Stimulated activated naive CD4-positive, alpha-beta T cell treated with Interleukin-2 at 50 U/mL for 16 hours (primary cell): ENCODE measurements at places on chromosomes 4 and X.

- peak; percentile 23 for DNase-seq
Observed at GRCh38 chrX:19799319-19800182, 87.8 kb downstream of the SH3KBP1 start.

GRCh38 chr4:76993787-76994641, 44.5 kb downstream of the SEPTIN11 start:
- peak; percentile 27 for DNase-seq

- no peak for DNase-seq
Observed at GRCh38 chr4:155496294-155496626, 119.5 kb upstream of the MAP9 start.

- DNase-seq: no peak
Observed at GRCh38 chr4:105996845-105997244, 101.6 kb downstream of the NPNT start.

DNA sequence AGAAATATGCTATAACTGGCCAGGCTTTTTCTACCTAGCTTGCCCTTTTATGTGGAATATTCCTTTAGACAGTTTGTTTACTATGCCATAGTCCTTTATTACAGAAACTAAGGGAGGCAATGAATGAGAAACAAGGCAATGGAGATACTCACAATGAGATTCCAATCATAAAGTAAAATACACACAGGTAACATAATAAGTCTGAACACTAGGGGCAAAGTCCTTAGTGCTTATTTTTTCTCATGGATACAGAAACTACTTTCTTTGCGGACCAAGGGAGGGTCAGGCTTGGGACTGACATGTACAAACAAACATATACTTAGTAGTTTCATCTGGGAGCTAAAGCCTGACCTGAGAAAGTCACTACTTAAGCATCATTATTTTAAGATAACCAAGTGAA, 16.0 kb upstream of the UGT8 start:
- DNase-seq: no peak

GRCh38 chr4:185955151-185955770, 113.7 kb upstream of the TLR3 start:
- no peak for DNase-seq

DNA sequence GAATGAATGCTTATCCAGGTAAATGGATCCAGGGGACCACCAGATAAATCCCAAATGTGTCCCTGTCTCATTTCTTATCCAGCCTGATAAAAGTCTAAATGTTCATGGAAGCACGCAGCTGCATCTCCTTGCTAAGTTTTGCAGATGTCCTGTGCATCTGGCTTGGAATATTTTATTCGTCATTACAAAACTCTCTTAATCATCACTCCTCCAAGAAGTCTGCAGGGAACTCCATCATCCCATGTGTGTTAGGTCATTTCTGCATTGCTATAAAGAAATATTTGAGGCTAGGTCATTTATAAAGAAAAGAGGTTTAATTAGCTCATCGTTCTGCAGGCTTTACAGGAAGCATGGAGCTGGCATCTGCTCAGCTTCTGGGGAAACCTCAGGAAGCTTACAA, 297.2 kb downstream of the HS3ST1 start:
- no peak for DNase-seq

GRCh38 chrX:67328476-67328875, 215.3 kb upstream of the AR start:
- DNase-seq: no peak

DNA sequence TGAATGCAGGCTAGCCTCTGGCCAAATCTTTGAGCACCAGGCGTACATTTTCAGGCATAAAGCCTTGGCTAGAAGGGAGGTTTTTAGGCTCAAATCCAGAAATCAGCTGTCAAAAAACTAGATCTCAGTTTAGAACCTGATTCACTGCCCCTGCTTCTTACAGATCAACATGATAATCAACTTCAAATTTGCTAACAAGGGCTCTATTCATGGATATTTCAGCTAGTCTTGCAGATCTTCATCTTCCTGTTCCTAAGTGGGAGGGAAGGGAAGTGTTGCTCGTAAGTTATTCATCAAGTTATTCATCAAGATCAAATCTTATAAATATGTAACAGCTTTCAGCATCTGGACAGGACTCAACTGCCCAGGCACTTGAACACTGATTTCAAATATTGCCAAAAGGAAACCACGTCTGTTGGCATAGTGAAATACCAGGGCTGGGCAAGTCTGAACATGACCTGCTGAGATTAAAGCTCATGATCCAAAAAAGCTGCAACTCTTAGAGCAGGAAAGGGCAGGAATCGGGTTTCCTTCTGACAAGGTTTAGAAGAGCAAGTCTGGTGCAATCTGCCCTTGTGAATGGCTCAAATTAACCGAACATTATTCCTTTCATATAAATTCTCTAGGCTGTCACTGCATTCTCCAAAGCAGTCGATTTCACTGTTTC, 200.3 kb downstream of the PDGFC start:
- DNase-seq: no peak

DNA sequence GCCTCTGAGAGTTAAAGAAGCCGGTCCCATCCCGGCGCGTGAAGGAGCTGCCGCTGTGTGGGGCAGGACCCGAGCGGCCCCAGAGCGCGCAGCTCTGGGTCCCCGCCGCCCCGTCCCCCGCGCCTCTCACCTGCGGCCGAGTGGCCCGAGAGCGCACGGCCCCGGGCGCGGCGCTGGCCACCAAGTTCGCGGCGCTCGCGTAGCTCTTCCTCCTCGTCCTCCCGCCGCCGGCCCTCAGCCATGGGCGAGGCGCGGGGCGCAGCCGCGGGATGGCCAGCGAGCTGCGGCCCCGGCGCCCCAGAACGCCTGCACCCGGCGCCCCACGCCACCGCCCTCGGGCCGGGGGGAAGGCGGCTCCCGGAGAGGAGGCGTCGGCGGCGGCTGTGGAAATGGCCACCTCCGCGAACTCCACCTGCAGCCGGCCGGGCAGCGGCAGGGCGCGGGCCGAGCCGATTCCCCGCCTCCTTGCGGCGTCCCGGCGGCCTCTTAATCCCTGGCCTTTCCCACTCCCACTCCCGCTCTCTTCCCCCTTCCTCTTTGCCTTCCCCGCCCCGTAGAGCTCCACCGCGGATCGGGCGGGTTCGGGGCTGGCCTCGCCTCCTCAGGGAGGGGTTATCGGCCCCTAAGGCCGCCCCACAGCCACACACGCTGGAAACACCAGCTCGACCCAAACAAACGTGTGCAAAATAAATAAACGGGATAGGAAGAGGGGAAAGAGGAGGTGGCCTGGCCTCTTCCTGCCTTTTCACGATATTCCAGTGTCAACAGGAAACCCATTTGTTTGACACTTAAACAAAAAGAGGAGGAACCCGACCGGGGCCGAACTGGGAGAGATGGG, at the start of gene SH3D19:
Gene SH3D19, minus strand, starts transcription at position 495 of the 838 bp plus-strand sequence. Its CDS starts 253 bp downstream, at position 242.
- no peak for DNase-seq

- DNase-seq: no peak
Observed at GRCh38 chrX:46913667-46914066, 1.4 kb downstream of the JADE3 start.

DNA sequence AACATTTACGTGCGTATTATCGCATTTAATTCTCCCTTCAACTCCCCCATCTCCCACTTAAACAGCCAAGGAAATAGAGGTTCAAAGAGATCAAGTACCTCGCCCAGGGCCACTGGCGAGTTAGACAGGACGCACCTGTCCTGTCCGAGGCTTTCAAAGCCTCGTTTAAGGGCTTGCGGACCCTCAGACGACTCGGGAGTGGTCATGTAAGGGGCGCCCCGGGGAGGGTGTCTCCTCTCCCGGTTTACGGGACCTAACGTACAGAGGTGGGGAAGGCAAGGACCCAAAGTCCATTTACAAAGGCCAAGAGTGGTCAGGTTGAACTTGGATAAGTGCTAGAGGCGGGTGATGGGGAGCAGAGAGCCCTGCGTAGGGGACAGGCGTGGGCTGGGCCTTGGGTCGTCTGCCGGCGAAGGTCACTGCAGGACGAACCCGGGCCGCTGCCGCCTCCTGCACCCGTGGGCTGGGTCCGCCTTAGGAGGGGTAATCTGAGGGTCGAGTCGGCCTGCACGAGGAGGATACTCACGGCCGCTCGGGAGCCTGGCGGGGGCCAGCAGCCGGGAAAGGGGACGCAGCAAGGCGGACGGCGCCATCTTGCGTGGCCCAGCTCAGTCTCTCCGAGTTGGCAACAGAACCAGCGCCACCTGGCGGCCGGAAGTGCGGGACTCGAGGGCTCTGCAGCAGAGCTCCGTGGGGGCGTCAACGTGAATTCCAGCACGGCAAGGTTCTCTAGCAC, 5.9 kb upstream of the NAA15 start:
- DNase-seq: peak; percentile 96

- DNase-seq: no peak
Observed at GRCh38 chr4:35063031-35063570, 1181.2 kb downstream of the ARAP2 start.

GRCh38 chrX:41827886-41828285, 95.5 kb downstream of the CASK start:
- DNase-seq: no peak

- DNase-seq: no peak
Observed at GRCh38 chrX:2697306-2697705, 6.2 kb downstream of the CD99 start.

DNA sequence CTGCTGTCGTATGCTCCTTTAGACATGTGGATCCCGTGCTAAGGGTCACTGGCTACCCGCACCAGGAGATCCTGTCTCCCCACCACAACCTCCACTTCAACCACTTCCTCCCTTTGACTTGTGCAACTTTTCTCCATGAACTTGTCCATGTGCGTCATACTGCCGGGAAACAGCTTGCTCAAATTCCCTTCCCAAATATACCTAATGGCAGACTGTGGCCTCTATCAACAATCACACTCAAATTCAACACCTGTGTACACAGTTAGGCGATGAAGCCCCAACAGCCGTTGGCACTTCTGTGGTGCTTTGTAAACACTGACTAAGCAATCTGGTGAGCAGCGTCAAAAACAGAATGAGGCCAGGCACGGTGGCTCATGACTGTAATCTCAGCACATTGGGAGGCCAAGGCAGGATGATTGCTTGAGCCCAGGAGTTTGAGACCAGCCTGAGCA, 49.5 kb downstream of the CD99L2 start:
- DNase-seq: no peak

DNA sequence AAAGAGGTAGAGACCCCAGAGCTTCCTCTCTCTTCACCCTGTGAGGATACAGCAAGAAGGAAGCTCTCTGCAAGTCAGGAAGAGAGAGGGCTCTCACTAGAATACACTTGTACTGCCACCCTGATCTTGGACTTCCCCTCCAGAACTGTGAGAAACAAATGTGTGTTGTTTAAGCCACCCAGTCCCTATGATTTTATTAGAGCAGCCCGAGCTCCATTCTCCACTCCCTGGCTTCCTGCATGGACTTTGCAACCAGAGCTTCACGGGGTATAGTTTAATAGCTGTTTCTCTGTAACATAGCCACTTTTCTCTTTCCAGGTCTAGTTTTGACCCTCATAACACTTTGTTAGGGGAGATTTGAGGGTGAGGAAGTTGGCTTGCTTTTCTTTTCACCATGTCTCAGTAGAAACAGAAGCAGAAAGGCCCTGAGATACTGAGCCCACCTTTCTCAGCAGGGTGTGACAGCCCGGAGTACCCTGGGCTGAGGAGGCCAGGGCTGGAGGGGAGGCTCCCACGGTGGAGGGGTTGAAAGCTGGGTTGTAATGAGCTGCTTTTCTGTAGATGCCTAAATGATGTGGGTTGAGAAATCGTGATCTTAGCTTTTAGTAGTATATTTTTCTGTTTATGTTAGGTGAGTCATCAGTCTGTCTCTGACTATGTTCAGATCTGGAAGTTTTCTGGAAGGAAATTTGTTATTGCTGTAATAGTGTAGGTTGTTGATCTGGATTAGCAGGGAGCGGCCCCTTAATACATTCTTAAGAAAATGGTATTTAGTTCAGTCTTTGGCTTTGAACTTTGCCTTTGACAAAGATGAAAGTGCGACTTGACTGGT, 118.6 kb downstream of the PTTG2 start:
- DNase-seq: no peak

DNA sequence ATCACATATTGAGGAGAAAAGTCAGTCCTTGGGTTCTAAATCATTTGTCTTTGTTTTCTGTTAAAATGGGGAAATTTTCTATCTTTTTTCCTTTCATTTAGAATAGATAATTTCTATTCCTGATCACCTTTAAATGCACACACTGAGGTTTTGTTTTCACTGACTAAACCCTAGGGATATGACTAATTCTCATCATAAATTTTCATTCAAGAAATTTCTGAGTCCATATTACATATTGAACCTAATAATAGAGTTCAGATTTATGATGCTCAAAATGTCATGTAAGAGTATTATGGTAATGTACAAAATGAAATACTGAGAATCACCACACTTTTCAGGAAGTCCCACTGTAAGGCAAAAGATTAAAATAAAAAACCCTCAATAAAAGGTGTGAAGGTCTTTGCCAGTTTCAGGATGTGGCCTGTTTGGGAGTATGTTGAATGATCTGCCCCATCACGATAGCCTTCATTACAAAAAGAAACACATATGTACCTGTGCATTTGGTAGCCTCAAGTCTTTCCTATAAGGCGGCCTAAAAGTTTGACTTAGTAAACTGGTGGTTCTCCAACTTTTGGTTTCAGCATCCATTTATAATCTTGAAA, 49.4 kb downstream of the LEF1 start:
- DNase-seq: no peak

DNA sequence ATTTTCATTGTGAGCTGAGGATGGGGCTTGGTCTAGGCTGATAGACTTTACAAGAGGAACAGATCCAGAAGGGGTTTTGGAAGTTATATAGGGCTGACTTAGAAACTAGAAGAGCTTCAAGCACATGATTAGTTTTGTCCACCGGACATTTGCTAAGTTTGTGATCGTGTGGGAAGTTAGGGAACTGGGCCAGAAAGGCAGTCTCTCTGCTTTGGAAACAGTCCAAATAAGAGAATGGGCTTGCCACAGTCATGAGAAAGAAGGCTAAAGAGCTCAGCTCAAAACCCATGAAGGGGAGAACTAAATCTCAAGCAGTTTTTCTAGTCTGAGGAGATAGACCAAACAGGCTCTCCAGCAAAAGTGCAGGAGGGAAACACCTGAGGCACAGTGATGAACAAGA, 67.8 kb downstream of the ZNF674 start:
- no peak for DNase-seq

DNA sequence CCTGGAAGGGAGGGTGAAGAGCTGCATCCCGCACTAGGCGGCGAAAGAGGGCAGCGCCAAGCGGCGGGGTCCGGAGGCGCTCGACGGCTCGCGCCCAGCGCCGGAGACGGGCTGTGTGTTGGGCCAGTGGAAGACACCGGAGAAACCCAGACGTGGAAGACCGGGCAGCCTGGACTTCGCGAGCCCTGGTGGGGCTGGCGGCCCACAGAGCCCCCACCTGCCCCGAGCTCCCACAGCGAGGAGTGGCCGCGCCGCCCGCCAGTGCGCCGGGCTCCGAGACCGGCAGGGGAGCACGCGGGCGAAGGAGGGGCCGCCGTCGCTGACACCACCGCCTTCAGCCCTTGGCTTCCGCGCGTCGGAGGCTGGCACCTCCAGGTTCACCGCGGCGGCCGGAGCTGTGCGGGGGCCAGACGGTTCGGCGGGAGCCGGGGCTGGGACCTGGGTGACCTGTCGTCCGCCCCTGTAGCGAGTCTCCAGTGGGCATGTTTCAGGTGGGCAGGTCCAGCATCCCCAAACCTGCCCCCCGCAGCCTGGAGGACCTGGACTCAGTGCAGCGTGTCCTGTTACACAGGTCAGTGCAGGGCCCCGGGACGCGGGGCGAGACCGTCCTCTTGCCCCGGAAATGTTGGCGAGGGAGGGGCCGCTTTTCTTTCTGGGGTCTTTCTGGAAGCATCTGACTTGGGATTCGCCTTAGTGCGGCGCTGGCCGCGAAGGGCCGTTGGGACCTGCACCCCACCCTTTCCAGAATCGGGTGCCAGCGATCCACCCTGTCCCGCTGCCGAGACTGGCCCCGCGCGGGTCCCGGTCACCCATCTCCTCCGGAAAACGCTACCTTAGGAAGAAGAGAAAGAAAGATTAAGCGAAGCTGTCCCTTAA, 9.6 kb upstream of the INTU start:
- no peak for DNase-seq

GRCh38 chr4:104490096-104490769, 4.5 kb downstream of the CXXC4 start:
- DNase-seq: no peak
